ENCODE measurements at places on chromosomes 16 and 17. TPM values are rescaled to one million over a fixed set of nuclear protein-coding genes. Genes with fewer than 3 reads are reported as not detected.

The SLC16A6 gene
- total RNA-seq = 0.92 TPM

The OR3A3 gene
- not detected for total RNA-seq

The CD300LB gene
- total RNA-seq = not detected

The NBR1 gene
- 127 TPM for total RNA-seq

The KIAA0513 gene
- total RNA-seq = 19.0 TPM

The HBA2 gene
- not detected for total RNA-seq

The TBC1D3C gene
- not detected for total RNA-seq

The HYDIN gene
- total RNA-seq = 1.1 TPM

The KIAA0753 gene
- total RNA-seq = 9.1 TPM

The SRCAP gene
- 20.9 TPM for total RNA-seq

The ASGR1 gene
- 0.66 TPM for total RNA-seq

The RAP1GAP2 gene
- total RNA-seq = 0.99 TPM

The PRRT2 gene
- total RNA-seq = 0.26 TPM

The MRPL38 gene
- total RNA-seq = 20.4 TPM

The ABCC3 gene
- 5.4 TPM for total RNA-seq

The CPHXL2 gene
- not detected for total RNA-seq

The ARHGAP44 gene
- total RNA-seq = 5.9 TPM

All from aortic smooth muscle cell (primary cell).